ENCODE measurements at places on chromosomes 5 and 9. TPM values are rescaled to one million over a fixed set of nuclear protein-coding genes. Genes with fewer than 3 reads are reported as not detected.

- H3K27ac ChIP-seq, result no peak overlapping the region
- no peaks in the 10 kb centered on the region for H3K36me3 ChIP-seq
- H3K4me3 ChIP-seq, result no peak overlapping the region
- no peaks in the 10 kb centered on the region for H3K4me1 ChIP-seq
- H3K27me3 ChIP-seq, result no peaks in the 10 kb centered on the region
Observed at GRCh38 chr9:72415163-72415562, 50.2 kb upstream of the ZFAND5 start.

DNA sequence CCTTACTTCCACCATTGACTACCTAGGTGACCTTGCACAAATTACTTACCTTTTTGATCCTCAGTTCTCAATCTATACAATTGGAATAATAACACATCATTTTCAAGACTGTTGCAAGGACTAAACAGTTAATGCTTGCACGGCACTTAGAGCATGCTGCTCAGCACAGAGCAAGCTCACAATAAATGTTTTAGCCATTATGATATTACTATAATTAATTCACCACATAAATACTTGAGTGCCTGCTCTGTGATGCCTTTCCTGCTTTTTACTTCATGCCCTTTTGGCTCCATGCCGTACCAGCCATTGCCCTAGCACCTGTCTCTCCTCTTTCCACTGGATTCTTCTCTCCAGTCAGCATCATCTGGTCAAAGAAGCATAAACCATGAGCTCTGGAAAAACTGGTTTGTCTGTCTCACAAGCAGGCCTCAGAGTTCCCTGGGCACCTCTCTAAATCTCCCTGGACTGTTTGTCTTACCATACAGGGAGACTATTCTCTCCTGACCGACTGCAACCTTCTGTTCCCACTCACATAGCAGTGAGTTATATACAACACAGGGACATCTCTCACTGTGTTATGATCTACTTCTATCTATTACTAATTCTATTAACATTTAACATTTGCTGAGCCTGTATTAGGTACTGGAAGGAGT is 260.4 kb upstream of the ADRA1B start:
- H3K4me3 ChIP-seq, result no peak overlapping the region
- no peak overlapping the region for H3K27ac ChIP-seq
- no peaks in the 10 kb centered on the region for H3K36me3 ChIP-seq
- no peaks in the 10 kb centered on the region for H3K4me1 ChIP-seq
- H3K27me3 ChIP-seq, result peaks cover 16% of the 10 kb centered on the region

Gene KIF20A
- 106 TPM for total RNA-seq

GRCh38 chr9:27626244-27627187 is 53.2 kb upstream of the C9orf72 start:
- H3K36me3 ChIP-seq, result no peaks in the 10 kb centered on the region
- no peaks in the 10 kb centered on the region for H3K4me1 ChIP-seq
- no peak overlapping the region for H3K4me3 ChIP-seq
- no peak for DNase-seq
- no peak overlapping the region for H3K27ac ChIP-seq

Gene ADRB2
- total RNA-seq, result 3.4 TPM

Gene CNTLN
- 5.9 TPM for total RNA-seq

- H3K4me3 ChIP-seq, result no peak overlapping the region
- H3K36me3 ChIP-seq, result no peaks in the 10 kb centered on the region
- H3K27ac ChIP-seq, result no peak overlapping the region
- H3K4me1 ChIP-seq, result 0 out of 2 replicates have a peak, but pooled peaks cover 2% of the 10 kb centered on the region
- H3K27me3 ChIP-seq, result no peaks in the 10 kb centered on the region
- peak; percentile 94 for DNase-seq
Observed at GRCh38 chr5:97764700-97765099, 581.7 kb upstream of the RIOK2 start.

DNA sequence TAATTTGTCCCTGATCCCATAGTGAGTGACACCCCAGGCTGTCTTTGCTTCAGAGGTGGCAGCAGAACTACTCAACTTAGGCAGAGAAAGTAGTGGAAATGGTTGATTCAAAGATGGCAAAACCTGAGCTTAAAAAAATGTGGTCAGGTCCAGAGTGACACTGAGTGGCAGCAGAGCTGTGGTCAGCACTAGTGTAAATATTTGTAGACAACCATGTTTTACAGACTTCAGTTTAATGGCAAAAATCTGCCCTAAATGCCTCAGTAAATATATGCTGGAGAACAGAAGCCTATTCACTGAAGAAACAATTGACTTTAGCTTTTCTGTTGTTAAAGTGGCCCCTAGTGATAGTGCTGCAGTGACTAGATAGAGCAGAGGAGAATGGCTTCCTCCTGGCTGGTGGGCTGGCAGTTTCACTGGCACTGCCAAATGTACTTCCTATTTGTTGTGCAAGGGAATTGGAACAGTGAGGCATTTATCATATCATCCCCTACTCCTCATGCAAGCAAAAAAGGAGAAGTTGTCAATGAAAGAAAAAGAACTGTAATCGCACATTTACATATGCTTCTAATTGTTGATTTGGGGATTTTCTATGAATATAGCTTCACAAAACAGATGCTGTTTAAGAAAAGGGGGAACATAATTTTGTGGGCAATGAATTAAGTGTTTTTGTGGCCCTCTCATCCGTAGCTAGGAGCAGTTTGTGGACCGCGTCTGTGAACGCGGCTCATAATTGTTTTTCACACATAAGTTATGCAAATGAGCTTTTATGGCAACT is 12.0 kb downstream of the PBX3 start:
- H3K36me3 ChIP-seq, result peaks cover 2% of the 10 kb centered on the region
- peaks cover 10% of the 10 kb centered on the region for H3K4me1 ChIP-seq
- DNase-seq, result no peak
- no peaks in the 10 kb centered on the region for H3K27me3 ChIP-seq
- no peak overlapping the region for H3K27ac ChIP-seq
- H3K4me3 ChIP-seq, result no peak overlapping the region

GRCh38 chr5:125200866-125201373 is 454.5 kb upstream of the ZNF608 start:
- DNase-seq, result no peak
- H3K4me3 ChIP-seq, result no peak overlapping the region
- no peaks in the 10 kb centered on the region for H3K27me3 ChIP-seq
- H3K27ac ChIP-seq, result no peak overlapping the region

- peak overlapping the region; percentile 95 for H3K27ac ChIP-seq
- H3K36me3 ChIP-seq, result no peaks in the 10 kb centered on the region
- peak; percentile 64 for DNase-seq
- H3K4me3 ChIP-seq, result no peak overlapping the region
Observed at GRCh38 chr5:133220851-133221674, 169.2 kb downstream of the HSPA4 start.

GRCh38 chr5:172637740-172638139 is 3.3 kb upstream of the NEURL1B start:
- no peak overlapping the region for H3K27ac ChIP-seq
- no peak for DNase-seq
- no peak overlapping the region for H3K4me3 ChIP-seq
- H3K36me3 ChIP-seq, result no peaks in the 10 kb centered on the region

All from IMR-90 (cell line).